ENCODE measurements at places on chromosomes 12 and 14. TPM values are rescaled to one million over a fixed set of nuclear protein-coding genes. Genes with fewer than 3 reads are reported as not detected.

The PLEKHG7 gene
- total RNA-seq: not detected

DNA sequence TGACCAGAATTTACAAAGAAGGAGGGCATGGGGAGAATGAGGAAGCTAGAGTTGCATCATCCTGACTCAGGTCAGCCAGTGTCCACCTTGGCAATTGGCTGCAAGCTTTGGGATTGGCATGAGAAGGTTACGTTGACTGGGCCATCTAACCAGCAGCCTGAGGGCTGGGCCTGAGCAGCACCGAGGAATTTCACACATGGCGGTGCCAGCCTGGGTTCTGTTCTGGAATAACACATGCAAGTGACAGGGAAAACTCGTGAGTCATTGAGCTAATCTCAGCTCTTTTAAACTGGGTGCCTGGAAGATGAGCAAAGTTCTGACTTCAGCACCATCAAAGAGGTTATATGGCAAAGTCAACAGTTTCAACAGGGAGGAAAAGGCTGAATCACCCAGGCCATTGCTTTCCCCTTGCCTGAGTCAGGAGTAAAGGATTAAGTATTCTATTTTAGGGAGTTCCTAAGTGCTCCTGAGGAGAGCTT lies 543.2 kb upstream of the TBX3 start:
- H3K4me1 ChIP-seq: no peaks in the 10 kb centered on the region
- no peak for DNase-seq
- H3K4me3 ChIP-seq: no peak overlapping the region
- H3K36me3 ChIP-seq: no peaks in the 10 kb centered on the region

DNA sequence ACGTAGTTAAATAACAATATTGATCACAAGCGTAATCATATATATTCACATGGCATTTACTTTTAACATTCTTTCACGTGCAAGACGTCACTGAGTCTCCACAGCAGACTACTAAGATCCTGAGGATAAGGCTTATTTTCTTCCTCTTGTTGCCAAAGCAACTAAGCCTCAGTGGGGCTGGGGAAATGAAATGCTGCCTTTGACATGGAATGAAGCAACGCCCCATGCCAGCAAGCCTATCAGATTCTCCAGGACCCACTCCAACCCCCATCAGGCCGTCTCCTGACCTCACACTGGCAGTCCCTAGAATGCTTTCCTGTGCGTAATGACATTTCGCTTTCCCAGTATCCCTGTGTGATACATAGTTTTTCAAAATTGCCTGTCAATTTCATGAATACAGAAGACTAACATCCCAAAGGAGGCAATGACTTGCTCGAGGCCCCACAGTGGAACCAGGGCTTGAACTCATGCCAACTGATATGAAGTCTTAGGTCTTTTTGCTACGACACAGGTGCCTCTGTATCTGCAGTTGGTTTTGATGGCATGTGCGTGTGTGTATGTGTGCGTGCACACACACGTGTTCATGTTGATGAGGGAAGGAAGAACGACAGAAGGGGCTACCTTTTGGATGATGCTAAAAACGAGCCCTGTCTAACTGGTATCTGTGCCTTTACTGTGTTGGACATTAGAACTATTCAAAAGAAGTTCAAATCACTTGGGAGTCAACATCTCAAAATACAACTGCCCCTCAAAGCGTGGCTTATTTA lies 239.1 kb downstream of the VRK1 start:
- peaks cover 41% of the 10 kb centered on the region for H3K27me3 ChIP-seq
- H3K4me3 ChIP-seq: no peak overlapping the region
- H3K27ac ChIP-seq: no peak overlapping the region

GRCh38 chr14:74964787-74965485 lies 9.5 kb upstream of the PGF start:
- peaks cover 20% of the 10 kb centered on the region for H3K4me1 ChIP-seq
- no peak overlapping the region for H3K27ac ChIP-seq
- H3K36me3 ChIP-seq: no peaks in the 10 kb centered on the region

Data from activated CD8-positive, alpha-beta T cell treated with anti-CD3 and anti-CD28 coated beads, Interleukin-2, amount 10 ng/mL, durations not matched to agents 7 days and 5 days (primary cell).